ENCODE measurements at places on chromosomes 16 and 17.

DNA sequence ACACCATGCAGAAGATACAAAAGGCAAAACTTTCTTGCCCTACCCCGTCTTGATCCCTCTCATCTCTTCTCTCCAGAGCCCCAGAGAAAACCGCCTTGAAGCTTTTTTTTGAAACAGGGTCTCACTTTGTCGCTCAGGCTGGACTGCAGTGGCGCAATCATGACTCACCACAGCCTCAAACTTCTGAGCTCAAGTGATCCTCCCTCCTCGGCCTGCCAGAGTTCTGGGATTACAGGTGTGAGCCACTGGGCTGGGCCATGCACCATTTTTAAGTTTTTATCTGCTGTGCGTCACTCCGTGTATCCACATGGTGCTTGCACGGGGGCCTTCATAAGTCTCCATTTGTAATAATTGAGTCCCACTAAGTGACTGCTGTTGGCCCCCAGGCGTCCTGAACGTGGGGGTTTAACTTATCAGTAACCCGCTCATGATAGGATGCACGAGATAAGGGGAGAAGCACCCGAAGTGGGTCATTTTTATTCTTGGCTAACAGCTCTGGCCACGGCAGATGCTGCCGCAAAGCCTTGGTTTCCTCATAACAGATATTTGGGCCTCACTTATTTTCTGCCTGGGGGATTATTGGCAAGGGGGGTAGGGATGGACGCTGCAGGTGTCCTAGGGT, 8.6 kb downstream of the DNAH17 start:
- DNase-seq = no peak

- no peak for DNase-seq
Measured at GRCh38 chr16:60481591-60481990, 1554.6 kb downstream of the CDH8 start.

DNA sequence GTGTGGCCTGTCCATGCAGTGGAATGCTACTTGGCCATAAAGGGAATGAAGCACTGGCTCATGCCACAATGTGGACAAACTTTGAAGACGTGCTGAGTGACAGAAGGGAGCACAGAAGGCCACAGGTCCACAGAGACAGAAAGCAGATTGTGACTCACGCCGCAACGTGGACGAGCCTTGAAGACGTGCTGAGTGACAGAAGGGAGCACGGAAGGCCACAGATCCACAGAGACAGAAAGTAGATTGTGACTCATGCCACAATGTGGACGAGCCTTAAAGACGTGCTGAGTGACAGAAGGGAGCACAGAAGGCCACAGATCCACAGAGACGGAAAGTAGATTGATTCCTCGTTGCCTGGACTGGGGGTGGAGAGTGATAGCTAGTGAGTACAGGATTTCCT, 19.2 kb downstream of the ZC3H18 start:
- DNase-seq = no peak

- DNase-seq = peak; percentile 33
Measured at GRCh38 chr17:51461578-51462004, 201.2 kb downstream of the UTP18 start.

DNA sequence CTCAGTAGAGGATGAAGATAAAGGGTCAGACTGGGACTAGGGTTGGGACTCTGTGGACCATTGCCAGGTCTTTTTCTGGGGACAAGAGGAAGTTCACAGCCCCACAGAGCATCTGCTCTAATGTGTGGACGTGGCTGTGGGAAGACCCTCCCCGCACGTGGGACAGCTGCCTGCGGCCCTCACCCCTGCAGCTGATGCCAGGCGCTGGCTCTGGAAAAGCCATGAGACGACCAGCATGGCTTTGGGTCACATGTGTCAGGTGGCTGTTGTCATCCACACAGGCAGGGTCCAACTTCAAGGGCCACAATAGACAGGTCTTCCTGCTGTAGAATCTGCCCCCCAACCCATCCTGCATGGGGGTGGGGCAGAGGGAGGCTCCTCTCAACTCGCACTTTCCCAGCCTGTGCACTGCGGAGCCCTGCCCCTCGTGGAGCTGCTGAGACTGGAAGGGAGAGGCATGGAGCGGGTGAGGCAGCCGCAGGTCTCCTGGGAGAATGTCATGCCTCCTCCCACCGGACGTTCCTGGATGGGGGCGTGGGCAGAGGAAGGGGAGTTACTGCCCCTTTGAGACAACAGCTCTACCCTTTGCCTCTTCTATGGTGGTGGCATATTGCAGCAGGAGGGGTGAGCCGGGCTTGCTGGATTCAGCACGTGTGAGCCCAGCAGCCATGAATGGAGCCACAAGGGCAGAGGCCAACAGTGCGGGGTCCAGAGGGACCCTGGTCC, 53.4 kb downstream of the PIMREG start:
- DNase-seq = no peak

DNA sequence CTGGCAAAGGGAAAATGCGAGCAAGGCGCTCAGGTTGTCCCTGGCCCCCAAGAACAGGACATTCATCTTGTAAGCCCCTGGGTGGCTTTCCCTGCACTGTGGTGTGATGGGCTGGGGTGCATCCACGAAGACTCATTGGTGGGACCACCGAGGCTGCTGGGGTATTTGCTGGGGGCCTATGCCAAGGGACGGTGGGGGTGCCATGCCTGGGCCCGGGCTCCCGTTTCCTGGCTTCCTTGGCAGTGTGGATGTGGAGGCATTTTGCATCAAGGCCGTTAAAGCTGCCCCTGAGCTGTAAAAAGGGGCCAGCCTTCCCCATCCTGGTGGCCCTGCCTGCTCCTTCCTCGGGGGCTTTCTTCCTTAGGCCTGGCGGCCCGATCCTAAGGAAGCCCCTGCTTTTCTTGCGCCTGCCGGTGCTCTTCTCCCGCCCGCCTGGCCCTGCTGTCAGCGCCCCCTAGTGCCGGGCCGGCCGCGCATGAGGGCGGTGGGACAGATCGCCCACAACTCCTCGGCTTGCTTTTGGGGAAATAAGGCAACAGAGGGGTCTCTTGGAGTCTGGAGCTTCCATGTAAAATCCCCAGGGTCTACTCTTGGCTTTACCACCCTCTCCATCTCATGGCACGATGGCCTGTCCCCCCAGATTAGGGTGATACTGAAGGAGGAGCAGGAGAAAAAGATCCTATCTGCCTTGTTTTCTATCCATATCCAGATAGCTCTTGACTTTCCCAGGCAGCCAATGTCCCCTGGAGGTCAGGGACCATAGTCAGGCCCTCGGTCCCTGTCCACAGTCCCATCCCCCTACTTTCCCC, 9.8 kb upstream of the TBX2 start:
- DNase-seq = no peak

DNA sequence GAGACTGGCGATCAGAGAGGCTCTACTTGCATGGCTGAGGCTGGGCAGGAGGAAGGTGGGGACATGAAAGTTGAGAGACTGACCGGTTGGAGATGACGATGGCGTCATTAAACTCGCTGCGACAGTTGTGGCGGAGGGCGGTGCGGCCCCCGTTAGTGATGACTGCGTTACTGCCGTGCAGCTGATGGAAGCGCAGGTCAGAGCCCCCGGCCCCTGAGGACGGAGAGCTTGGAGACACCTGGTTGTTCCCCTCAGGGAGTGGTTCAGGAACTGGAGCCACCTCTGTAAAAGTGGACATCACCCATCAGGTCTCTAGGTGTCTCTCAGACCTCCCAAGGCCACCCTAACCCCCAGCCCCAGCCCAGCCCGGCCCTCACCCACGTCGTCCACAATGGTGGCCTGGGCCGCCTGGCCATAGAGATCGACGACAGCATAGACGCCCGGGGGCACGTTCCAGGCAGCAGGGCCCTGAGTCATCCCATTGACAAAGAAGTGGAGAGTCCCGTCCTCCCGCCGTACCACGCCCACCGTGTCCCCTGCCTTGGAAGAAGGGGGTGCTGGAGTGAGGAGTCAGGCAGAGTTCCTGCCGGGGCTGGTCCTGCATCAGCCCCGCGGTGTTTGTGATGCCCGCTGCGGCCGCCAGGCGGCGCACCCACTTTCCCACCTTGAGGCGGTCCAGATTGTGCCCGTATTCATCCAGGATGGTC, 5.3 kb downstream of the NEURL4 start:
- no peak for DNase-seq

GRCh38 chr16:48318630-48319029, 66.6 kb downstream of the SIAH1 start:
- no peak for DNase-seq

- no peak for DNase-seq
Measured at GRCh38 chr16:76913046-76913445, 277.9 kb upstream of the MON1B start.

DNA sequence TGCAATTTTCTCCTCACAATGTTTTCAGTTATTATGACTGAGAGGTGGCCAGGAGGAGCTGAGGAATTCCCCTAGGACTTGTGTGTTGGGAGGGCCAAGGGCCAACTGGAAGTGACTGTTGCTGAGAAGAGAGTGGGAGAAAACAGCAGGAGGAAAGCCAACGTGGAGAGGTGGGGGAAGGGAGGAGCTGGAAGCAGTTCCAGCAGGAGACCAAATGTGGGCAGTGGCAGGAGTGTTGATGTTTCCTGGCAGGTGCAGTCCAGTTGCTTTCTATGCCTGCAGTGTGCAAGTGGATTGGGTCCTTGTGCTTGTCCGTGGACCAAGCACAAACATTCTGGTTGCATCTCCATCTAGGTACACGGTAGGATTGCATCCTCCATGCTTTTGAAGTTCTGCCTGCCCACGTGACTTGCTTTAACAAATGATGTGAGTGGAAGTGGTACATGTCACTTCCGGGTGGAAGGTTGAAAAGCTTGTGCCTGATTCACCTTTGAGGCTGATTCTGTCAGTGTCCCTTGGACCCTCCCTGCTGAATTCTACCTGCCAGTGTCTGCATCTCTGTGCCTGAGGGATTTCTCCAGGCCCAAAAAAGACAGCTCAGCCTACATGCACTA, 54.7 kb upstream of the CRHR1 start:
- DNase-seq = no peak

DNA sequence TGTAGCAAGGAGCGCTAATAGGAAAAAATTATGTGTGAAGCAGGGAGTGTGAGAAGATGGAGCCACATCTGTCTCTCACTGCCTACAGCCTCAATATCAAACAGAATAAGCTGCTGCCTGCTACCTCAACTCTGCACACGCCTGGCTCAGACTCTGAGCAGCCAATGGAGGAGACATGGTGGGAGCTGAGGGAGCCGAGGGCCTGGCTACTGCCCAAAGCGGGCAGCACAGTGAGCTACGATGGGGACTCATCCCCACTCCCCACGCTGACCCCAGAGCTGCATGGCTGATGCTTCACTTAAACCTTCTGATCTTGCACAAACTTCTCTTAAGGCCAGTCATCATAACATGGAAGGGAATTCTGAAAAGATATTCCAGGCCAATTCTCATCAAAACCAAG, 11.1 kb upstream of the FLYWCH2 start:
- no peak for DNase-seq

GRCh38 chr16:13136901-13137300, 235.5 kb downstream of the SHISA9 start:
- DNase-seq = no peak

DNA sequence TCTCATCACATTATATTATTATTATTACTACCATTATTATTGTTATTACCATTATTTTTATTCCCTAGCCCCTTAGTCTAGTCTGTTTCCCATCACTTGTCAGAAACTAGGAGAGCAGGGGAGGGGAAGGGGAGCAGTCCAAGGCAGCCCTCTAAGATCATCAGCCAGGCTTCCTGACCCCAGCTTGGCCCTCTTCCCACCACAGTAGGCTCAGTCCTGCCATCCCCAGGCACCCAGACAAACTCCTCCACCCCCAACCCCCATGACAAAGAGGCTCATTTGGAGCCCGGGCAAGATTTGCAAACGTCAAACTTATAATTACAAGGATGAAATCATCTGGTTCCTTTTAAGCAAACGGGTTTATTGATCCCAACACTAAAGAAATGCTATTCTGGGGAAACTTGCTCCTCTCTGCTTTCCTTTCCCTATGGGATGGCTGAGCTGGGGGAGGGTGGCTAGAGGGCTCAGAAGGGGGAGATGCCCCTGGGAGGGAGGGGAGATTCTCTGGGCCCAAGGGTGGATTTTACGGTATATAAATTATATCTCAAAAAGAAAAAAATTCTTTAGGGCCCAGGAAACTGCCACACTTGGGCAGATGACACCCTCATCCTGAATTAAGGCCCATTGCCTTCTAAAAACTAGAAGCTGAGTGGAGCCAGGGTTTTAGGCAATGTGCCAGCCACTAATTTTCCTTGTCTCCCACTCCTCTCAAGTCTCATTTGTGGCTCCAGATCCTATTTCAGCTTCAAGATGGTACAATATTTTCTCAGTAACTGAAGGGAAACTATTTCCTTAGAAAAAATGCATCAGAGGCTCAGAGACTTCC, 4.4 kb upstream of the CBFB start:
- no peak for DNase-seq

GRCh38 chr17:72137161-72137560, 16.3 kb downstream of the SOX9 start:
- DNase-seq = no peak

GRCh38 chr17:38449364-38449763, 21.1 kb downstream of the ARHGAP23 start:
- no peak for DNase-seq

- DNase-seq = no peak
Measured at GRCh38 chr16:351804-352520, 561 bp downstream of the AXIN1 start.

GRCh38 chr17:47735139-47735464, 2.1 kb downstream of the TBX21 start:
- DNase-seq = no peak

DNA sequence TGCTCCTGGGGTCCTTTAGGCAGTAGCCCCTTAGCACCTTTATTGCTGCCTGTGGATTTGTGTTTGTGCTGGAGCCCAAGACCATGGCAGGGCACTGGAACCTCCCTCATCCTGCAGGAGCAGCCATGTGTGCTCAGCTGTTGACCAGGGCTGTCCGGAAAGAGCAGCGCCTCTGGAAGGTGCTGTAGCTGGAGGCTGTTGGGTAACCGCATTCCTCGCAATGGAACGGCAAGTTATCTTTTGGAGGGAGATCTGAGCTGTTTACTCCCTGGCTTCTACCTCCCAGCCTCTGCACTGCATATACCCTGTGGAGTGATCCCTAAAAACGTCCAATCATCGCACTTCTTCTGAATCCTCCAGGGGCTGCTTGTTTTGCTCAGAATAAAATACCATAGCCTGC, 291.0 kb downstream of the SNX29 start:
- DNase-seq = no peak

GRCh38 chr17:6910987-6911603, 79.6 kb upstream of the TEKT1 start:
- DNase-seq = no peak

DNA sequence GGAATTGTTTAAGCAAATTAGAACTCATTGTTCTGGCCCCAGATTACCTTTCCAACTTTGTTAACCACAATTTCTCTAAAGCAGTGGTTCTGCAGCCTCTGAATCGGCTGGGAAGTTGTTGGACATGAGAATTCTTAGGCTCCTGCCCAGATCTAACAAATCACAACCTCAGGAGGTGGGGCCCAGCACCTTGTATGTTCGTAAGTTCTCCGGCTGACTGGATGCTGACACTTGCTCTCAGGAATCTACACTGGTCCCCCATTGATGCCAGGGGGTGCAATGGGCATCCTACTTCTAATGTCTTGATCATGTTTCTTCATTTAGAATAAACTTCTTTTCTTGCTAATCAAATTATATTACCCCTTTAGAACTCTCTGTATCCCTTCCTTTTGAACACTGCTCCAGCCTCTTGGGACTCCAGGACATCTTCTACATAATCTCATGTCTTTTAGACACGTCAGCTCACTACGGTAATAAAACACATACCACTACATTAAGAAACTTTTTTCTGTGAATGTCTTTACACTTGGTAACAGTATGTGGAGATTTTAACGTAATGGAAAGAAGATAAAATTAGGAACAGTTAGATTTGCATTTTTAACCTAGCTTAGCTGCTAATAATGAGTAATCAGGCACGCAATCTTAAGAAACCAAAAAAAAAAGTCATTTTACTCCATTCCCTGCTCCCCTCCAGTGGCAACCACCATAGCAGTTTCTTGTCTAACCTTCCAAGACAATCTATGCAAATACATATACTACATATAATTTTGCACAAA, 143.2 kb downstream of the ITFG1 start:
- DNase-seq = no peak

Data from activated CD4-positive, alpha-beta T cell treated with anti-CD3 and anti-CD28 coated beads, Interleukin-2, amount 50 U/mL, for 24 hours (primary cell).